ENCODE measurements at places on chromosomes 13 and 19.

- DNase-seq = no peak
These were observed 1.3 kb downstream of the ZNF607 start for GRCh38 chr19:37718304-37718703.

- DNase-seq = no peak
These were observed 10.6 kb downstream of the ATP11A start for GRCh38 chr13:112700291-112701060.

DNA sequence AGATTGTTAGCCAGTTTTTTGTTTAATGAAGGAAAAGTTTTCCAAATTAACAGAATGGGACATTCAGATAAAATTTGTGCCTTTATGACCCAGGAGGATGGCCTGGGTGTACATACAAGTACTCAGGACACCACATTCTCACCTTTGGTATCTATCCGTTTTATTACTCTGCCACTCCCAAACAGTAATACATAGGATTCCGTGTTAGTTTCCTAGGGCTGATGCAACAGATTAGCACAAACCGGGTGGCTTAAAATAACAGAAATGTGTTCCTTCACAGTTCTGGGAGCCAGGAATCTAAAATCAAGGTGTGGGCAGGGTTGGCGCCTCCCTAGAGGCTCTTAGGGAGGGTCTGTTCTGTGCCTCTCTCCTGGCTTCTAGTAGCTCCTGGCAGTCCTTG, 129.9 kb downstream of the GGACT start:
- no peak for DNase-seq

DNA sequence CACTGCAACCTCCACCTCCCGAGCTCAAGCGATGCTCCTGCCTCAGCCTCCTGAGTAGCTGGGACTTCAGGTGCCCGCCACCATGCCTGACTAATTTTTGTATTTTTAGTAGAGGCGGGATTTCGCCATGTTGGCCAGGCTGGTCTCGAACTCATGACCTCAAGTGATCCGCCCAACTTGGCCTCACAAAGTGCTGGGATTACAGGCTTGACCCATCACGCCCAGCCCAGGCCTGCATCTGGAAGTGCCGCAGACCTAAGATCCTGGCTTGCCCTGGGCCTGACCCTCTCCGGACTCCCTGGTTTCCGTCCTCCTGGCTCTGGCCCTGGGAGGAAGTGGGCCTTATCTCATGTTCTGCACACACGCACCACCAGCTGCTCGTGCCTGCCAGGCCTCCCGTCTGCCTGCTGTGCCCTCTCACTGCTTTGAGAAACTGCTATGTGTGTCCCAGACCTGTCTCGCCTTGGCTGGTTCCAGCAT, 4.7 kb upstream of the PTGIR start:
- no peak for DNase-seq

DNA sequence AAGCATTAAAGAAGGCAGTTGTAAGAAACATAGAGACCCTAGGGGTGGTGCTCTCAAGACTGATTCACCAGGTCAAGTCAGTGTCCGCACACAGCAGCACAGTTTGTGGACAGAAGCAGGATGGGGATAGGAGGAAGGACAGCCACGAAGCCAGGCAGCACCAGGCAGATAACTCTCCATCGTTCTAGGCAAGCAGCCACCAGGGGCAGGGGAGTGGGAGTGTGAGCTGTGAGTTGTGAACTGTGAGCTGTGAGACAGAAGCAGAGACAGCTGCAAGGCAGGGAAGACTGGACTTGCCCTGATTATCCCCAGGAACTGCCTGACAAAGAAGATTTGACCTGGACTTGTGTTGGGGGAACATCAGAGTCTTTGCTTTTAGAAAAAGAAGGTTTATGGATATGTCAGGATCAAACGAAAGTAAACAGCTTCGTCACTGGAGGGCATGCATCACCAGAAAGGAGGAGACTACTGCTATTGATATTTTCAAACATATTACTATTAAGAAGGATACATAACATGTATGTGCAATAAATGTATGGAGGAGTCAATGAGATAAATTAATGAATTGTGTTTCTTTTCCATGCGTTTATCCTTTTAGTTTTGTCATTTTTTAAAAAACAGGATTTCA, 286.1 kb downstream of the IRS2 start:
- DNase-seq = no peak

- no peak for DNase-seq
These were observed 123.8 kb downstream of the RNF17 start for GRCh38 chr13:24887759-24888158.

DNA sequence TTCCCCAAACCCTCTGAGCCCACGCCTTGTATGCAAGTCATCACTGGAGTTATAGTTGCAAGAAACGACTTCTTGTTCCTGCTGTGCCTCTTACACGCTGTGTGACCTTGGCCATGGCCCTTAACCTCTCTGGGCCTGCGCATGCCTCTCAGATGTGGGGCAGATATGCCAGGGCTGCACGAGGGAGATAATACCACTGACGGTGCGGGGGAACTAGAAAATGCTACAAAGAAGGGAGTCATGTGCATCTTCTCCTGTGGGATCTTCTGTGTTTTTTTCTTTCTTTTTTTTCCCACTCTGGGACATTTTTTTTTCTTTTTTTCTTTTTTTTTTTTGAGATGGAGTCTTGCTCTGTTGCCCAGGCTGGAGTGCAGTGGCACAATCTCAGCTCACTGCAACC, 4.3 kb upstream of the SAMD1 start:
- no peak for DNase-seq

GRCh38 chr13:35643625-35644024, 167.1 kb upstream of the MAB21L1 start:
- no peak for DNase-seq

GRCh38 chr13:32035716-32036115, 4.1 kb downstream of the FRY start:
- no peak for DNase-seq

GRCh38 chr13:90899416-90899815, 448.1 kb upstream of the MIR17HG start:
- no peak for DNase-seq

DNA sequence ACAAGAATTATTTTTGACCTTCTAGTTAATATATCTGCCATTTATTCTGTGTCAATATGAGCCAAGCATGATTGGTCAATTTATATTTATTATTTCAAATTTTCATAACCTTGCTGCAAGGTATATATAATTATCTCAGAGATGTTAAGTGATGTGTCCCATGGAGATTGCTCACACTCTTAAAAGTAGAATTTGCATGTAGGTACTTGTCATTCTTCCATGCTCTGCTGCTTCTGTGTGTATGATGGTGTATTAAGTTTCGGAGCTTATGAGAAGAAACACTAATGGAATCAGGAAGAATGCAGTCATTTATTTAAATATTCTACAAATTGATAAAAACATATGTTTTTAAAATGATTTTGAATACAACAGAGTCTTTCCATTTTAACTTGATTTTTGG, 586.8 kb upstream of the MIR17HG start:
- no peak for DNase-seq

- DNase-seq = no peak
These were observed 110.1 kb upstream of the RXFP2 start for GRCh38 chr13:31629085-31629780.

GRCh38 chr13:25946321-25946720, 105.5 kb downstream of the SHISA2 start:
- no peak for DNase-seq

DNA sequence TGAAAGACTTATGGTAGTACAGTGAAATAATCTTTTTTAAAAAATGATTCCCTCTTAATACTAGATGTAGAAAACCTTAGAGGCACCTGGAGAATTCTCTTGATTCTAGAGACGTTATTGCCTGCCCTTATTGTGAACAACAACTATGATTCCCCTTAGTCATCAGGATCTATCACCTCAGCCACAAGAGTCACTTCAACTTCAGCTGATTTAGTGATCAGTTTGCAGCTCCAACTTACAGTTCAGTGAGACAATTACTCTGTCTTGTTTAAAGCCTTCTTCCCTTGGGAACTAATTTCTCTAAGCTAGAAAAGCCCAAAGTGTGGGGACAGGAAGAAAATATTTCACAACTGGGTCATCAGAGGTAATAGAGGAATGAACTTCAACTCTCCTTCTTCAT, 254.3 kb upstream of the SLITRK1 start:
- DNase-seq = no peak

GRCh38 chr19:21166436-21166835, 24.6 kb downstream of the ZNF431 start:
- DNase-seq = no peak

DNA sequence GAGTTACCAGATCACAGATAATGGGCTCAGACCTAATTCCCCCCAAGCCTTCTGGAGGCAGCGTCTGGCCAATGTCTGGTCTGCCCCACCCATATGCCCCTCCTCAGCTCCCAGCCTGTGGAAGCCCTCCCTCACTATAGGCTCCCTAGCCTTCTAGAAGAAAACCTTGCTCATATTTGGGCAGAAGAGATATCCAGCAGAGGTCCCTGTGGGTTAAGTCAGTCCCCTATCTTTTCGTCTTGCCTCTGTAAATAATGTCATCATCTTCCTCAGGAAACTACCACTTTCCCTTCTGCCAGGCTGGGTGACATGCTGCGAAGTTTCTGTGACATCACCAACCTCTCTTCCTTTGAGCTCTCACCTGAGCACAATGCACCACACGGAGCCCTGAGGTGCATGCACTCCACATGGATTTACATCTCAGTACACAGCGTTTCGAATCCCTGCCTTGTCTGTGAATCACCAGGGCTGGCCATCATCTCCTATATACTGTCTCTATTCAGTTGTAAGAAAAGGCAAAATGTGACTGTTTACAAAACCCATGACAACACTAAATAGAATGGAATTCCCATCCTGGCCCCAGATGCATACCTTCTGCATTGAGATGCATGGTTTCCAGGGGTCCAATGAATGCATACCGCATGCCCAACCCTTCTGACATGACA, 112.8 kb downstream of the CRYL1 start:
- no peak for DNase-seq

- DNase-seq = no peak
These were observed 29.6 kb downstream of the IRS2 start for GRCh38 chr13:109756778-109757177.

DNA sequence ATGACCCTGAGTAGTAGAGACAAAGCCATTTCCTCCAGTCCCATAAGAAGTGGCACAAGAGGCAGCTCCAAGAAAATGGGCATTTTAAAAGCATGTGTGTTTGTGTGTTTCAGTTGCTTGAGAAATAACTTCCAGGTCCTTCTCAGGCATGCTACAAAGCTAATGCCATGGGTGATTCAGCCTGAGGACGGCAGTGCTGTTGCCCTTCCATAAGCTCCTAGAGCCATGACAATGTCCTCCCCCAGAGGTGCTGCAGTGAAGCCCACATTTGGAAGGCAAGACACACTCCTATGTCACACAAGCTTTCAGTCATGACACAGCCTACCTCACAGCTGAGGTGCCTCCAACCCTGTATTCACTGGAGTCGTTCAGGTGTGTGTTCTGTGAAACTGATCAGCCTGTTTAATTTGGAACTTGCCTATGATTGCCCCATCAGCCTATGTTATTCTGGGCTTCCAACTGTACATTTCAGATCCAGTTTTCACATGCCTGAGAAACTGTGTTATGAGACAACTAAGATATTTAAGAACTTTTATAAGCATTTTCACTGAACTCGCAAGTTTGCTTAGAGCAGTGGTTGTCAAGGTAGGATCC, 213.6 kb downstream of the FOXO1 start:
- no peak for DNase-seq

- no peak for DNase-seq
These were observed 1422.4 kb upstream of the MIR17HG start for GRCh38 chr13:89925107-89925506.

- no peak for DNase-seq
These were observed 13.1 kb downstream of the LRCH1 start for GRCh38 chr13:46565808-46566750.

DNA sequence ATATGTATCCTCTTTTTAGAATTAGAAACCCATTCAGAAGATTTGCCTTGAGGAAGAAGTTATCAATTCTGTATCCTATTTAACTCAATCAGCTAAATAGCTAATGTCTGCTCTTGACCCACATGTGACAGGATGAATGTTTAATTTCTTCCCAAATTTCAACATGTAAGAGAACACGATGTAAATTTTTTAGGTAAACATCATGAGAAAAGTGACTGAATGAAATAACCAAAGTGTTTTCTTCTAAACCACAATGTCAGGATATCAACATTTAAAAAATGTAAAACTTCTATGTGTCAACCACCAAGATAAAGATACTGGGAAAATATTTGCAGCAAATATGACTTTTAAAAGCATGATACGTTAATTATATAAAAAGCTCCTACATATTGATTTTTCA, 302.4 kb downstream of the DCT start:
- no peak for DNase-seq

GRCh38 chr13:95367309-95367843, 66.1 kb upstream of the ABCC4 start:
- DNase-seq = no peak

DNA sequence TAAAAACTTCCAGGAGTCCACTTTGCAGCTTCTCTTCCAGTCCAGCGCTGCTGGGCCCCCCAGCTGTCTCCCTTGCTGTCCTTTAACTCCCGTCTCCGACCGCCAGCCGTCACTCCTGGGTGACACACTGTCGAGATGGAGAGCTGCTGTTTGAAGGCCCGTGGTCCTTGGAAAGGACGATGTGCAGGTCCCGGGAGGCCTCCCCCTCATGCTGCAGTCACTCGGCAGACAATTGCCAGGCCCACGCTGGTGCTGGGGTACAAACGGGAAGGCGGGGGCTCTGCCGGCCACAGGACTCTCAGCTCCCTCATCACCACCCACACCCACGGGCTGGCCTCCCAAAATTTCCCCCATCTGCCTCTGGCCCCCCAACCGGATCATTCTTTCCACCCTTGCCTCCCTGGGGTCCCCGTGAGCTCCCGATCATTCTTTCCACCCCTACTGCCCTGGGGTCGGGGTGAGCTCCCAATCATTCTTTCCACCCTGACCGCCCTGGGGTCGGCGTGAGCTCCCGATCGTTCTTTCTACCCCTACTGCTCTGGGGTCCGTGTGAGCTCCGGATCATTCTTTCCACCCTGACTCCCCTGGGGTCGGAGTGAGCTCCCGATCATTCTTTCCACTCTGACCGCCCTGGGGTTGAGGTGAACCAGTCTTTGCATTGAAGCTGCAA, 16.0 kb upstream of the ZNF554 start:
- no peak for DNase-seq

DNA sequence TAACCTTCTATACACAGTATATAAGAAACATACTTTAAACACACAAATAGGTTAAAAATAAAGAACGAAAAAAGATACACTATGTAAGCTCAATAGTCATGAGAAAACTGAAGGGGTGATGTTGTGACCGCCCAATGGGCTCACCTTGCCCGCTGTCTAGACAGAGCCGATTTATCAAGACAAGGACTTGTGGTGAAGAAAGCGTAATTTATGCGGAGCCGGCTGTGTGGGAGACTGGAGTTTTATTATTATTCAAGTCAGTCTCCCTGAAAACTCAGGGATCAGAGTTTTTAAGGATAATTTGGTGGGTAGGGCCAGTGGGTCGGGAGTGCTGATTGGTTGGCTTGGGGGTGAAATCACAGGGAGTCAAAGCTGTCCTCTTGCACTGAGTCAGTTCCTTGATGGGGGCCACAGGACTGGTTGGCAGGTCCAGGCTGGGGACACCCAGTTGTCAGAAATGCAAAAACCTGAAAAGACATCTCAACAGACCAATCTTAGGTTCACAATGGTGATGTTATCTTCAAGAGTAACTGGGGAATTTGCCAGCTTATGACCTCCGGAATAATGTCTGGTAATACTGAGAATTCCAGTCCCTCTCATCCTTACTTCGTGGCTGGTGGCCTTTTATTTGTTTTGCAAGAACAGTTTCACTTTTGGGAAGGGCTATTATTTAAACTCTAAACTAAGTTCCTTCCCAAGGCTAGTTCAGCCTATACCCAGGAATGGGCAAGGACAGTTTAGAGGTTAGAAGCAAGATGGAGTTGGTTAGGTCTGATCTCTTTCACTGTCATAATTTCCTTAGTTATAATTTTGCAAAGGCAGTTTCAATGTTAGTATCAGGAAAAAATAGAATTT, 96.6 kb downstream of the UBL3 start:
- DNase-seq = no peak

Measured in stimulated activated CD4-positive, alpha-beta T cell treated with anti-CD3 and anti-CD28 coated beads, Interleukin-15, amount 100 ng/mL, for 1 hour (primary cell).